Activated CD4-positive, alpha-beta T cell treated with anti-CD3 and anti-CD28 coated beads for 48 hours (primary cell): ENCODE measurements at places on chromosomes 3 and 15.

- DNase-seq = no peak
Observed at GRCh38 chr3:32313169-32313568, 74.7 kb downstream of the CMTM8 start.

DNA sequence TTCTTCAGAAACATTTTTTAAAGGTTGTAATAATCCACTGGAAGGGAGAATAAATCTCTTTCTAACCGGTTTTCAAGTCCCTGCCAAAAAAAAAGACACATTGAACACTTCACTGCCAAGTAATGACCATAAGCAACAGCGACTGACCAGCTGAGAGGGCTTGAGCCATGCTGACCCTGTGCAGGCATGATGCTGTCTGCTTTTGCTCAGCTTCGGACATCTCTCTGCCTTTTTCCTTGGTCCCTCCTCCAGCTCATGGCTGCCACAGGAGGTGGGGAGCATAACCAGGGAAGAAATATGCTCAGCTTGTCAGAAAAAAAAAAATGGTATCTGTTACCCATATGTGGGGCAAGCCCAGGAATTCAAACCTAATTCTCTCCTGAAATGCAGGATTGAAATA lies 1.5 kb downstream of the IGSF10 start:
- no peak for DNase-seq

DNA sequence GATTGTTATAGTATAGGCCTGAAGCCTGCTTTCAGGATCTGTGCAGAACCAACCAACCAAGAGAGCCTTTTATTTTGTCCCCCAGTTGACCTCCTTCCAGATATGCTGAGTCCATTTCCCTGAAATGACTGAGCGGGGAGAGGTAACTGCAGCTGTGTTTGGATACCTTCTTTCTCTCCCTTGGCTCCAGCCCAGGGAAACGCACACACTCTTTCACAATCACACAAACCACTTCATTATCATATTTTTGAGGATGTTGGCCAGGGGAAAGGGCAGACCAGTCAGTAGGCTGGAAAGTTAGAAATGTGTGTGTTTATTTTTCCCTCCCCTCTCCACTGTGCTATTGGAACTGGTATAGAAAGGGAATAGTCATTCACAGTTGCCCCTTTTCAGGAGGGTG lies 417.7 kb upstream of the TBL1XR1 start:
- no peak for DNase-seq

GRCh38 chr15:64847876-64848716 lies 6.4 kb downstream of the PLEKHO2 start:
- no peak for DNase-seq

DNA sequence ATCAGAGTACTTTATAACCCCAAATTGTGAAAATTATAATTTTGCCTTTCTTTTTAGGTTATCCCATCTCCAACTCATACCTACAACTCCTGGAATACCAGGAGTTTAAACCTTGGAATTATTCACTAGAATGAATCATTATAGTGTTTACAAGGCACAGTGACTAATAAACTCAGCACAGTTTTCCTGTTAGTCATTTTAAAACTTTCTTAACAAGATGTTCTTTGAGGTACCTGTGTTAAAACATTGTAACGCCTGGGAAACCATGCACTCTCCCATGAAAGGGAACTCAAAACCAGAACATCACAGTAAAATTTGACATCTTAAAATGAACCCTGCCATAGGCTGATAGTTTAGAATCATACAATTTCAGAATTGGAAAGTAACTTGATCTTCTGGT lies 132.4 kb upstream of the OSTN start:
- DNase-seq = no peak

DNA sequence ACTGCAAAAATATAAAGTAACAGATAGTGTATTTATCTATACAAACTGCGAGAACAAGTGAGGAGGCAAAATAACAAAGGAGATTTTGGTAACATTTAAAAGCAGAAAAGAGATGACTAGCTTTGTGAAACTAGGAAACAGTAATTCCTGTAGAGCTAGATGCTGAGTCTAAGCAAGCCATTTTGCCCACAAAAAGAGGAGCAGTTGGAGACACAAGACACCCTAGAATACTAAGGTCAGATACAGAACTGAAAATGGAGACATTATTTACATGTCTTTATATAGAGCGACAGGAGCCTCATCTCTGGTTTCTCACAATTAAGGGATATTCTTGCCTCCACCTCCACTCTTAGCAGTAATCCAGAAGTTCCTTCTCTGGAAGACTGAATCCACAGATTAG lies 732.4 kb upstream of the GBE1 start:
- DNase-seq = no peak

DNA sequence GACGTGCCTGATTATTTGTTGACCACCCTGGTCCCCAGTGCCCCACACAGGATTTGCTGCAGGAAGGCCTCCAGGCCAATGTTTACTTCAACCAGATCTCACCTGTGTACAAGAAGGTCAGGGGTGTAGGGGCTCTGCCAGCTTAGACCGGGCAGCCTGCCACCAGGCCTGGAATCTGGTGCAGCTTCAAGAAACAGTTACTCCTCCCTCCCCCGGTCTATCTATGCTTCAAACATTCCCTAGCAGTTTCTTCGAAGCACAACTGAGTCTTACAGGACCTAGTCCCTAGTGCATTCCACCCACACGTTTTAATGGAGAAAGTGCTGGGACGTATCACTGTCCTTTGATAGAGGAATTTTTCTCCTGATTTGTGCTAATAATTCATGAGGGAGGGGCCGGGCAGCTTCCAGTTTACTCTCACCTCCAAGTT lies 8.0 kb downstream of the SH3BP5 start:
- DNase-seq = no peak

GRCh38 chr3:155604126-155604525 lies 140.7 kb downstream of the PLCH1 start:
- no peak for DNase-seq

- no peak for DNase-seq
Observed at GRCh38 chr15:62527387-62527786, 362.3 kb upstream of the C2CD4B start.

- peak; percentile 63 for DNase-seq
Observed at GRCh38 chr15:89898614-89899294, 5.0 kb upstream of the AP3S2 start.

DNA sequence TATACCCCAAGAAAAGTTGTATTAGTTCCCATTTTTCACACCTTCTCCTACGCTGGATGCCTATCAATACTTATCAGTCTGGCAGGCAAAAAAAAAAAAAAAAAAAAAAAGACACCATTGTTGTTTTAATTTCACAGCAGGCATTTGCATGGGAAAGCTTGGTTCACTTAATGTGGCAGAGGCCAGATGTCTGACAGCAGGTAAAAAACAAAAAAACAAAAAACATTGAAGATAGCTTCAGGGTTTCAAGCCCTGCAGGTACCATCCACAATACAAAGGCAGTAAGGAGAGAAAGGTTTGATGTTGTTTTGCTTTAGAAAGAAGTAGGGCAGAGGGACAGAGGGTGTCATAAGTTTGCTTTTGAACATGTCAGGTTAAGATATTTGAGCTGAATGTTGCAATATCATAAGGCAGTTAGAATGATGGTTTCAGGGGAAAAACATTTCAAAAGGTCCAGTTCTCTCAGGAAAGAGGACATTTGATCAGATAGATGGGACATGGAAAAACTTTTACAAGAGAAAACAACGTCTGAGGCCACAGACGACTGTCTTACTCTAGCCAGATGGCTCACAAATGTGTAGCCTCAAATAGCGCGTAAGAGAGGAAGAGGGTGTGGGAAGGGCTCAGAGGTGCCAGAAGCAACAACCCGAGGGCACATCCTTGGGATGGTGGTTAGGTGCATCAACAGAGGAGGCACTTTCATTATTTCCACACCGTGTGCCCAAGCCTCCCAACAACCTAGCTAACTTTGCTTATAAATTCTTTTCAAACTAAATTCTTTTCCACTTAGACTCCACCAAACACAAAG lies 25.7 kb downstream of the PCOLCE2 start:
- no peak for DNase-seq

GRCh38 chr3:99647081-99647480 lies 8.7 kb downstream of the COL8A1 start:
- no peak for DNase-seq

DNA sequence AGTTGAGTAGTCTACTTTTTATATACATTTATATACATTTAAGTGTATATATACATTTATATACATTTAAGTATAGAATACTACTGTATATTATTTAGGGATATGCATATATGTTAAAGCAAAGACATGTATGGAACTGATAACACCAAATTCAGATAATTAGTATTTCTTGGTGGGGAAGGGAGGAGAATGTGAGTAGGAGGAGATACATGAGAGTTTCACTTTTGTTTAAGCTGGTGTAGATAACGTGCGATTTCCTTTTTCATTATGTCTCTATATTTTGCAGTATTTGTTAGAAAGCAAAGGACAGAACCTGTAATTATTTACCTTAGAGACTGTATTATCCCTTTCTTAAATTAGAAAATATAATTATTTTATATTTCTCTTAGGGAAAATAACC lies 16.6 kb upstream of the NIT2 start:
- no peak for DNase-seq

- DNase-seq = no peak
Observed at GRCh38 chr3:45907769-45908705, 21.7 kb downstream of the CCR9 start.

DNA sequence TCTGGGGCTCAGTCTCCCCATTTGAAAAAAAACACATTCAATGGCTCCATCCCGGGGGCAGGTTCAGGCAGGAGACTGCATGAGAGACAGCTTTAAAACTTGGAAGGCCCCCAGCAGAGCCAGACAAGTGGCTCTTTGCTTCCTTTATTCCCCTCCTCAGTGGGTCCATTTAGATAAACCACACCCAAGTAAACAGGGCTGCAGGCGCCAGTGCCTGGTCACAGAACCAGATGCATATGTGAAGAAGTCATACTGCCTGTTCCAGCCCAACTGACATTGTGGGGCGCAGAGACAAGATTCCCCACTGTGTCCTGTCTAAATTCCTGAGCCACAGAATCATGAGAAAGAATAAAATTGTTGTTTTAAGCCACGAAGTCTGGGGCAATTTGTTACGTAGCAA lies 9.0 kb downstream of the FBN1 start:
- DNase-seq = no peak

DNA sequence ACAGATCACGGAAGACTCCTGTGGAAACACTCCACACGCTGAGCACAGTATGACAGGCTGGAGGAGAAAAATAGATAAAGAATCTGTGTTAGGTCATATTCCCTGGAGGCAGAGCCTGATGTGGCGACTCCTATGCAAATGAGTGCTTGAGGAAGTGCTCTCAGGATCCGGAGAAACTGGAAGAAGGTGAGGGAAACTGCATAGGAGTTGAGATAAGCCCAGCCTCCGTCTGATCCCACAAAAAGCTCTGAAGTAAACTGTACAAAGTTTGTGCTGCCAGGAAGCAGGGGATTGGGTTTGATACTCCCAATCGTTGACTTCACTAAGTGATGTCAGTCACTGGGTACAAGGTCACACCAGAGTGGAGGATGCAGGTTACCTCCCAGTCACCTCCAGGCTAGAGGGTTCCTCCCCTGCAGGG lies 33.4 kb downstream of the OSBPL10 start:
- DNase-seq = no peak

- DNase-seq = no peak
Observed at GRCh38 chr3:52436500-52437149, 8.3 kb downstream of the SEMA3G start.

GRCh38 chr15:64251121-64251520 lies 88.3 kb upstream of the PPIB start:
- DNase-seq = no peak

- DNase-seq = peak; percentile 81
Observed at GRCh38 chr3:184289426-184289938, 9.6 kb upstream of the PSMD2 start.

GRCh38 chr3:88632226-88632625 lies 475.2 kb upstream of the EPHA3 start:
- no peak for DNase-seq

DNA sequence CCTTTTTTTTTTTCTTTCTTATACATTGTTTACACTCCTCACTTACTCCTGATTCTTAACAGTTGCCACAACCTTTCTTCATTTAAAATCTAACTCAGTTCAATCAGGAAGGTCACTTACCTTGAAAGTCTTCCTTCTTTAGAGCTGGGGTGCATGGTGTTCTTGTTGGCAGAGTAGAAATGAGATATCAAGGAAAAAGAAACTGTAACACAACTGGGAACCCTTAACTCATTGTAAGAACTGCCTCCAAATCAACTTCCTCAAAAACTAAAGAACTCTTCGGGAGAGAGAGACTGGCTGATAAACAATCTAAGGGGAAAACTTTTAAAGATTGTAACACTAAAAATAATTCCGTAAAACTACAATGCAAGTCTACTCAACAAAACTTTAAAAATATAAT lies 1.4 kb upstream of the APPL1 start:
- no peak for DNase-seq

- DNase-seq = no peak
Observed at GRCh38 chr3:62167566-62168262, 205.6 kb downstream of the FEZF2 start.

GRCh38 chr15:91949361-91949760 lies 95.9 kb downstream of the SLCO3A1 start:
- DNase-seq = no peak

DNA sequence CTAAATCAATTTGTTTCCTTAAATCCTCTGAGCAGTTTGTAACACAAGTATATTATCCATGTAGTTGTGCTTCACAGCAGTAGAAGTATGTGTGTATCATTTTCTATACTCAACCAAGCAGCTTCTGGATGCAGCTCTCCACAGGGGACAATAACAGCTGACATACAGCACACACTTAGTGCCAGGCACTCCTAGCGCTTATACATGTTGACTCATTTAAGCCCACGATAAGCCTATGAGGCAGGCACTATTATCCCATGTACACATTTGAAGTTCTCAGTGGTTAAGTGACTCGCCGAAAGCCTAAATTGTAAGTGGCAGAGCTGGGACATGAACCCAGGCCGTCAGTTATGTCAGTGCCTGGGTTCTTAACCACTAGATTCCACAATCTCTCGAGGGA lies 20.3 kb upstream of the LPP start:
- peak; percentile 43 for DNase-seq

- DNase-seq = no peak
Observed at GRCh38 chr3:23923786-23924185, 6.9 kb downstream of the RPL15 start.

DNA sequence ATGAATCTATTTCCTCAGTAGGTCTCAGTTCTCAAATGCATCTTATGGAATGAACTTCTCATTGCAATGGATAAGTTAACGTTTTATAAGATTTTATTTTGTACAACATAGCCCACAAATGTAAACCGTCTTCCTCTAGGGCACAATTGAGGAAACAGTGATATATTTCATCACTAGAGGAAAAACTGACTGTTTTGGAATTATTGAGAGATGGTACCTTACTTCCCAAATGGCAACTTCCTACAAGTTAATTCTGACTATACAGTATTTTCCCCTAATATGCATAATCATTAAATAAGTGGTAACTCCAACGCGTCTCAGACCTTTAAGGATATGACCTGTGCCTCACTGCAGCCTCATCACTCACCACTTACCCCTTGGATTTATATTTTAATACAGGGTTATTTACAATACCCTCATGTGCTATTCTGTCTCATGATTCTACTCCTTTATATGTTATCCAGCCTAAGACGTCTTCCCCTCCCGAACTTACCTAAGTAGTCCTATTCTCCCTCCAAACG lies 13.3 kb downstream of the GABPB1 start:
- DNase-seq = no peak

DNA sequence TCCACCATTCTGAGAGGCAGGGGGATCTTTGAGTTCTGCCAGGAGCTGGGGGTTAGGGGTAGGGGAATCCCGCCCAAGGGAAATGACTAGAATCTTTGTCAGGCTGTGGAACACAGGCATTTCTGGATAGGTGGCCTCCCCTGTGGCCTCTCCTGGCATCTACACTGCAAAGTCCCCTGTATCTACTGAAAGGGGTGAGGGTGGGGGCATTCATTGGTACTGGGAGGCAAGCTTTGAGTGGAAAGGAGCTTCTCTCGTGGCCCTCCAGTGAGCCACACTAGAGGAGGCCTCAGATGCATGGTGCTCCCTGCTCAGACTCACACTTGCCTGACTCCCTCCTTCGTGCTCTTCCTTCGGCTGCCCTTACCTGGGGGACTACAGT lies 59.9 kb downstream of the CCNL1 start:
- DNase-seq = no peak
